Left lobe of liver (tissue), 2 donors: ENCODE measurements at places on chromosomes 5 and 9.

DNA sequence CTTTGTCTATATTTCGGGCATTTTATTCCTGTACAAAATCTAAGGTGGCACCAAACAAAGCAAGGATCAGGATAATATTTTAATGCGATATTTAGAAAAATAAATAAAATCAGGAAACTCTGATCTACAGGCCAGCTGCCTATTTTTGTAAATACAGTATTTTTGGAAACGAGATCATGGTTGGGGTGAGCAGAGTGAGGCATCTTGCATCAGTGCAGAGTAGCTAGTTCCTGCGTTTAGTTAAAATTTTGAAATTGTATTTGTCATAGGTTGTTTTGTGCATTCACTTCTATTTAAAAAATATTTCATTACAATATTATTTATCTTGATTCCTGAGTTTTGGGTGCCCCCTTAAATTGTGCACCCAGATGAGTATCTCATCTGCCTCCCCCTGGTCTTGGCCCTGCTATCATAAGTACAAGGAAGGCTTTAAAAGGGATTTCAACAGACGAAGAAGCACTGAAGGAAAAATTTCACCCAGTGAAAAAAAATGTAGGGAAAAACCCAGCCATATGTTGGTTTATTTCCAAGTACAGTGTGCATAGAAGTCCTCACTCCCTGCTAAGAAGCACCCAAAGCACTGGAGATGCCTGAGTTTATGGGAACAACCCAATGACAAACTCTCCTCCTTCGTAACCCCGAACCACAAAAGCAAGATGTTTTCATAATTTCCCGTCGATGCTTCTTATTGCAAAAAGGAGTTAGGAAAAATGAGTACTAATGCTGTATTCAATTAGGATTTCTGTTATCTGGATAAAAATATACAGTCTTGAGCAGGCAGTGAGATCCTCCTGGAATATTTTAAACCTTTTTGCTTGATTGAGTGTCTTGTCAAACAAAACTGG lies 304.7 kb upstream of the CLINT1 start:
- no peak for DNase-seq

- DNase-seq, result peak; percentile 72
Observed at GRCh38 chr5:56517011-56517416, 283.9 kb upstream of the ANKRD55 start.

GRCh38 chr5:111695991-111696390 lies 61.0 kb downstream of the NREP start:
- no peak for DNase-seq

GRCh38 chr9:14661421-14662059 lies 31.7 kb downstream of the ZDHHC21 start:
- DNase-seq, result no peak

DNA sequence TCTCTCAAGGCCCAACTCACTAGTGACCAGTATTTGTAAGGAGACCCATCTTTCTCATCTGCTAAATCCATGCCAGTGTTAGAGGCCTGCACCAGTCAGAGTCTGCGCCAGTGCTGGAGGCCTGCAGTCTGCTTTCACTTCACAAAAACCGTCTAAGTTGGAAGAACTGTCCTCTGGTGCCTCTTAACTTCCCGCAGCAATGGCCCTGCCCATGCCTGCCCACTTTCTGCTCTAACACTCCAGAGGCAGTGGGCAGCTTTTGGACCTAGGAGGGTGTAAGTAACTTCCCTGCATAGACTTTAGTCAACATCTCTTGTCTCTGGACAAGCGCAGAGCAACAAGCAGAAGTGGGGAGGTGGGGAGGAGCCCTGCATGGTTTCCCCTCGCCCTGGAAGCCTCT lies 152.9 kb downstream of the AUH start:
- no peak for DNase-seq

DNA sequence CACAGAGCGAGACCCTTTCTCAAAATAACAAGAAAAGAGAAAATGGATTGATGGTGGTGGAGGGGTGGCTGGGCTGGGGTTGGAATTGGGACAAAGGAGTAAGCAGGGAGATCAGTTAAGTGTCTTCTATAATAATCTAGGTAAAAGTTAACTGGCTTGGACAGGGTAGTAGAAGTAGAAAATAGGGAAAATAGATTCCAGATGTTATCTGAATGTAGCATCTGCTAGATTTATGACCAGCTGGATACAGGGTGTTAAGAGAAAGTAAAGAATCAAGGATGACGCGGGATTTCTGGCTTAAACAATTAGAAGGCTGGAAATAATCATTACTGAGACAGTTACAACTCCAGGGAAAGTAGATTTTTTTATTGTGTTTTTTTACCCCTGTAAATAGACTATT lies 13.0 kb downstream of the PPP6C start:
- no peak for DNase-seq

- DNase-seq, result no peak
Observed at GRCh38 chr9:98994172-98995058, 50.7 kb downstream of the COL15A1 start.

DNA sequence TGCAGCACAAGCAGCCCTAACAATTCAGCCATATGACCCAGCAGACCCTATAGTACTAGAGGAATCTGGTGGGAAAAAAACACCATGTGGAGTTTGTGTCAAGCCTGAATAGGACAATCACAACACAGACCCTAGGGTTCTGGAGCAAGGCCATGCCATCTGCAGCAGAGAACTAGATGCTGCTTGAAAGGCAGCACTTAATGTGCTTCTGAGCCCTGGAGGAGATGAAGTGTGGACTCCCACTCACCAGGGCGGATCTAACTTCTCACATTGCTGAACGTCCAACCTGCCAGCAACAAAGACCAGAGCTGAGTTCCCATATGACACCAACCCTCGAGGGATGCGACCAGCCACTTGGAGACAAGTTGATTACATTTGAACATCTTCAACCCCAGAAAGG lies 43.2 kb downstream of the GABBR2 start:
- no peak for DNase-seq

GRCh38 chr5:138752341-138752950 lies 779 bp upstream of the CTNNA1 start:
- peak; percentile 53 for DNase-seq

GRCh38 chr5:181217111-181217802 lies 5.8 kb upstream of the TRIM41 start:
- no peak for DNase-seq

- DNase-seq, result no peak
Observed at GRCh38 chr9:70303268-70303667, 44.5 kb downstream of the SMC5 start.

DNA sequence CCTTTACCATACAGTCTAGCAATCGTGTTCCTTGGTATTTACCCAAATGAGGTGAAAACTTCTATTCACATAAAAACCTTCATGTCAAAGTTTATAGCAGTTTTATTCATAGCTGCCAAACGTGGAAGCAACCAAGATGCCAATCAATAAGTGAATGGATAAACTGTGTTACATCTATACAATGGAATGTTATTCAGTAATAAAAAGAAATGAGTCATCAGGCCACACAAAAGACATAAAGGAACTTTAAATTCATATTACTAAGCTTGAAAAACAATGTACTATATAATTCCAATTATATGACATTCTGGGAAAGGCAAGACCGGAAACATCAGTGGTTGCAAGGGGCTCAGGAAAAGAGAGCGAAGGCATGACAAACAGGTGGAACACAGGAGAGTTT lies 679.9 kb downstream of the ISL1 start:
- no peak for DNase-seq

DNA sequence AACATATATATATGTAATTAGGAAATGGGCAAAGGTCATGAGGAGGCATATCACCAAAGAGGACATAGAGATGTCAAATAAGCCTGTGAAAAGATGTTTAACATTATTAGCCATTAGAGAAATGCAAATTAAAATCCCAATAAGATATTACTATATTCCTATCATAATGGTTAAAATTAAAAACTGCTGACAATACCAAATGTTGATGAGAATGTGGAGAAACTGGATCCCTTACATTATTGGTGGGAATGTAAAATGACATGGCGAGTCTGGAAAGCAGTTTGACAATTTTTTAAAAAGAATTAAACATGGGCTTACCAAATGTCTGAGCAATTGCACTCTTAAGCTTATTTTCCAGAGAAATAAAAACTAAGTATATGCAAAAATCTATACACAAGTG lies 1821.6 kb upstream of the C9orf72 start:
- DNase-seq, result no peak

GRCh38 chr9:82115331-82115730 lies 126.8 kb downstream of the SPATA31D1 start:
- DNase-seq, result no peak

DNA sequence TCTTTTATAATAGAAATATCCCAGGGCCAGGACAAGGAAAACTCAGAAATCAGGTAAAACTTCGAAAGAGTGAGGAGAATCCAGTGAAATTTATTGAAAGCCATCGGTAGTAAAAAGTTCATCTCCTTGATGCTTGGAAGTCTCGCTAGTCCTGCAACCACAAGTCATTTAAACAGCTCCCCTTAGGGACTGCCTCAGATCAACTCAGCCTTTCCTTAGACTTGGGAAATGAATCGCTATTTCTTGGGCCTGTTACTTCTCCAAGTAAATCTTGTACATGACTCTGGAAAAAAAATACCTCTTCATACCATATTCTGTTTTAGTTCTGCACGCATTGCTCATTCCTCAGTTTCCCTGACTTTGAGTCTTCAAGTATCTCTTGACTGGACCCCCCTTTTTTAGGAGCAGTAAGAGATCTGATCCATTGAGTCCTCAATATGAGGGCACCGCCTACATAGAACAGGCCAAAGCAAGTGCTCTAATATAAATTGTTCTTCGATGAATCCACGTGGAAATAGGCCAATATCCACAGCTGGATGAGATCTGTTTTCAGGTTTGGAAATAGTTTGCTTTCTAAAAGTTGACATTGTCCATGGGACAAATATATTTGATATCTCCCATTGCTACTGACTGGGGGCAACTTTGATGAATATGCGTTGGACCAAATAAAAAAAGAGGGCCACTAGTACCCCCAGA lies 114.2 kb downstream of the PRDM6 start:
- no peak for DNase-seq

GRCh38 chr9:92516521-92516920 lies 19.3 kb downstream of the ECM2 start:
- no peak for DNase-seq

DNA sequence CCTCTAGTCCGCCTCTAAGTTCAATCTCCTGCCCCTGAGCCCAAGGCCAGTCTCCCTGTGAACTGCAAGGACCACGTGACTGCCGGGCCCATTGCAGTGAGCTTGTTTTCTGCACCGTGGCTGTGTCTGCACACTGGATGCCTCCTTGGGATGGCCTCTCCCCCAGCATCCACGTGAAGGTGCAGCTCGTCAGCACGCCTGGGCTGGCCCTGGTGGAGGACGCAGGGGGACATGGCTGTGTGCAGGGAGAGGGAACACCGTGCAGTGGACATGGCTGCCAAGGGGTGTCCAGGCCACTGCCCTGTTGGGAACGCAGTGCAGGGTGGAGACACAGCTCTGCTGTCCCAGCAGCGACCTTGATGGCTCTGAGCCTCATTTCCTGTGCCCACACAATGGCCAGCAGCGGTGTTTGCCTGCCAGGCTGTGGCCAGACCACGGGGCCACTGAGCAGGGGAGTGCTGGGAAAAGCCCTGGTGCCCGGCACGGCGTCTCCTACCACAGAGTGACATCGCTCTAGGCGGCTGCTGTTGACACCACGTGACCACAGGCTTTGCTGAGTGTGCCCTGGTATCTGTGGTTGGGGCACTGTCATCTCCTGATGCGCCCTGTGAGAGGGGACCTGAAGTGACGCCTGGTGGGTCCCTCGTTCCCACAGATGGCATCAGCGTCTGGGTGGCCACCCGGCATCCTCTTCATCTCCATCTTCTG lies 26.9 kb upstream of the EXOC3 start:
- no peak for DNase-seq

DNA sequence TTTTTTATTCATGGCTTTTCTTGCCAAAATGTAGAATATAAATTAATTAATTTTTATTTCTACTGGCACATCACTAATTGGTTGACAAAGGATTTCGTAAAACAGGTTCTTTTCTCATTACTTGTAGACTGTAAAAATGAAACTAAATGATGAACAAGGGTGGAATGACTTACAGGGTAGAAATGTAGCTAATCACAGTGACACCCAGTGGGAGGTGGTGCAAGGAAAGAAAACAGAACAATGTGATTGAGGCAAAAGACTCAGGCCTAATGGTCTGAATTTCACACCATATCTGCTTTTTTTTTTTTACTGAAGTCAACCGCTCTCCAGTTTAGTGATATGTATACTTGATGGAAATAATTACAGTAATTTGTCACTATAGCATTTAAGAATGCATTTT lies 28.9 kb downstream of the GABRG2 start:
- no peak for DNase-seq

- no peak for DNase-seq
Observed at GRCh38 chr5:90446961-90447360, 27.6 kb downstream of the MBLAC2 start.

DNA sequence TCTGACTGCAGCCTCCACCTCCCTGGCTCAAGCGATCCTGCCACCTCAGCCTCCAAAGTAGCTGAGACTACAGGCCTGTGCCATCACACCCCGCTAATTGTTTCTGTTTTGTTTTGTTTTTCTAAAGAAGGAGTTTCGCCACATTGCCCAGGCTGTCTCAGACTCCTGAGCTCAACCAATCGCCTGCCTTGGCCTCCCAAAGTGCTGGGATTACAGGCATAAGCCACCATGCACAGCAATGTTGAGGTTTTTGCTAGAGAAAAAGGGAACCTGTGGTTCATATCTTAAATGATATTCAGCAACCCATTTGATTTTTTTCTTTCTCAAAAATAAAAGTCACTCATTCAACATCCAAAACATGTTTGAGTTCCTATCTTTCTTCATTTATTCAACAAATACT lies 20.4 kb upstream of the DELE1 start:
- DNase-seq, result no peak

DNA sequence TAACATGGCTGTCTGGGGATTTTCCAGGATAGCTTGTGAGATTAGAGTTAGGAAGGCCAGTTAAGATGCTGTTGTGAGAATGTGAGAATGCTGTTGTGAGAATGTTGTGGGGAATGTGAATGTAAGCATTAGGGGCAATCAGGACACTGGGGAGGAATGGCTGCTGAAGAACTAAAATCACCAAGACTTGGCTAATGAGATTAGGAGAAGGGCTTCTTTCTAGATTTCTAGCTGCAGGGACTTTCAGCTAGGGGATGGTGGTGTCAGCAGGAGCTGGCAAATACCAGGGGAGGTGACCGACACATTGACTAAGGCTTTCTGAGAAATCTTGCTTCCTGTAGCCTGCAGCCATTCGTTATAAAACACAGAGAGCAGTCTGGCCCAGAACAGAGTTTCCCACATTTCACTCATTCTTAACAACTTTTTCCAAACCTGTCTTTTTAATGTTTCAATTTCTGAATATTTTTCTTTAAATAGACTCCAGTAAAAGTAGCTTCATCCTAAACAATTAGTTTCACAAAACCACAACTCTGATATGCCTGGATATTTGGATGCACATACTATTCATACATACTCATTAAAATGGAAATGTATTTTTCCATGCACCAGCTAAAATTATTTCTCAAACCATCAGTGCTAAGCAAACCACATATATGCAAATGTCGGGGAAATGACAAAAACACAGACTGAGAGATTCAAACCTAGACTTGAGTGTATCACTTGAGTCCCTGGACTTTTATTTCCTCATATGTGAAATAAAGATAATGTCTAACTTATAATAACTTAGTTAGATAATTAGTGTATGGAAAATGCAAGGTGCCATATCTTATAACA lies 89.3 kb upstream of the TNC start:
- DNase-seq, result no peak
